Activated T-helper 9 cell treated with anti-CD3 and anti-CD28 coated beads, Interleukin-2, amount 50 U/mL, for 16 hours (primary cell): ENCODE measurements at places on chromosomes 4 and X.

DNA sequence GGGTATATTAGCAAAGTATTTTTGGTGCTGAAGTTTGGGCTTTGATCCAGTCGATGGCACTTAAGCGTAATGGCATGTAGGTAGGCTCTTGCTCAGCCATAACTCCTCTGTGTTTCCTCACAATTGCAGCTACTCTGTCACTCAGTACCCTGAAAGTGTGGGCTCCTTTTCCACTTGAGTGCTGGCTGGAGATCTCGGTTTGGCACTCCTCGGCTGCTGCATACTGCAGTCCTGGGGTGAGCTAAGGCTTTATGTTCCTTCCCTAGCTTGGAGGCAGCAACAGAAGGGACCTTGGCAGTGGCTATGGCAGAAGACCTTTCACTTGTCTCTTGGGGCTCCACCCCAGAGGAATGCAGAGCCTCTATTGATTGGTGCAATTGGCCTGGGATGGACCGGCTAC, 106.7 kb upstream of the GRXCR1 start:
- no peak for DNase-seq

- no peak for DNase-seq
Measured at GRCh38 chr4:114316789-114317188, 281.8 kb upstream of the UGT8 start.

DNA sequence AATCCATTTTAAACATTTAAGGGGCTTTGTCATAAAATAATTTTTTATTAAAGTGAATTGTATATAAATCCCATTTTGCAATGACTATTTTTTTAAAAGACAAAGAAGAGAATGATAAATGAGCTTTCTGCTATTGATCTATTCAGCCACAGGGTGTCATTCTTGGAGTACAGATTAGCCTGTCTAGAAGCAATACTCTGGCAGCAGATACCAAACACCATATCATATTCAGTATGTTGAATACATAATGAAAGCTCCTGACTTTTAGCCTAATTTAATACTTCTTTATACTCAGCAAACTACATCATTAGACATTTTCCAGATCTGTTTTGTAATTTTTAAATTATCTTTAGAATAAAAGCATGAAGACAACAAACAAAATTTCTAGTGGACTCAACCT, 496.3 kb downstream of the PDGFC start:
- no peak for DNase-seq

DNA sequence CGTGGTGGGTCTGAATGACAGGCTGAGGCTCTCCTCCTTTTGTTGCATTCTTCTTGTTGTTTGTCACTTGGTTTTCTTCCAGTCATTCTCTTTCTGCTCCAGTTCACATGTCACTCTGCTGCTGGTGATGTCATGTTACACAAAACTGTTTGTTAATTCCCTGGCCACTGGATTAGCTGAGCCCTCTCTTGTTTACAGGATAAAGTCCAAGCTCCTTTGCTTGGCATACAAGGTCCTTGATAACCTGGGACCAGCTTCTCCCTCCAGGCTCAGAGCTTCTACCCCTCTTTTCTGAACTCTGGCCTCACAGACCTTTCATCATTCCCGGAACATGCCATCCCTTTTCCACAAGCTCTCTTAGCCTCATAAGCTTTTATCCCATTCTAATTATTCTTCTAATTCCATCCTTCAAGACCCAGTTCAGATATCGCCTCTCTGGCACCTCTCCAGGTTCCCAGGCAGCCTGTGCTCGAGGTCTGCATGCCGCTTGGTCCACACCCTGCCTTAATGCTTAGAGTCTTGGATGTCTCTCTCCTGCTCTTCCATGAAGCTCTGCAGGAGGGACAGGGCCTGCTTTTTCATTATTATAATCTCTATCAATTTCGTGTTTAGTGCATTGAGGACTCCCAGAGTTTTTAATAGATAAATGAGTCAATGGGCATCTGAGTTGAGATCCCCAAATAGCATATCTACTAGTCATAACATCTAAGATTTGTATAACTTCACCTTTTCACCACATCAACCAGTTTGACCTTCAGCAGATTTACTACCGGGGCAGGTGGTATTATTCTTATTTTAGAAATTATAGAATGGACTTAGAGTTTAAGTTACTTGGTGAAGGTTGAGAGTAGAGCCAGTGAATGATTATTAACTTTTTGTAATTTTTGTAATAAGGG, 98.7 kb downstream of the TMEM131L start:
- DNase-seq = no peak

DNA sequence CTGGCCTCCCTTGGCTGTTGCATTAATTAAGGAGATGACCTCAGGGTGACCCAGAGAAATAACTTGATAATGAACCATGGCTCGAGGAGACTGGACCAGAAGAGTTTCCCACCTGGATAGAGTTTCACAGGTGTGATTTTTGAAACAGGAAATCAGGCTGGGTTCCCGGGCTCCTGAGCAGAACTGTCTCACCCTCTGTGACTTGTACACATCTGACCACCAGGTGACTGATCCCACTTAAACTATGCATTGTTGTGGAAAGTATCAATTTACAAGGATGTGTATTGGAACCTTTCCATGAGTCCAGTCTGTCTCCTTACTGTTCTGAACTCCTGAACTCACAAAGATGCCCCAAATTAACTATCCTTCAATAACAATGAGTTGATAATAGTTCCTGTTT, 220.3 kb downstream of the PTTG2 start:
- DNase-seq = no peak

GRCh38 chr4:70874268-70875156, 27.7 kb upstream of the MOB1B start:
- DNase-seq = no peak

DNA sequence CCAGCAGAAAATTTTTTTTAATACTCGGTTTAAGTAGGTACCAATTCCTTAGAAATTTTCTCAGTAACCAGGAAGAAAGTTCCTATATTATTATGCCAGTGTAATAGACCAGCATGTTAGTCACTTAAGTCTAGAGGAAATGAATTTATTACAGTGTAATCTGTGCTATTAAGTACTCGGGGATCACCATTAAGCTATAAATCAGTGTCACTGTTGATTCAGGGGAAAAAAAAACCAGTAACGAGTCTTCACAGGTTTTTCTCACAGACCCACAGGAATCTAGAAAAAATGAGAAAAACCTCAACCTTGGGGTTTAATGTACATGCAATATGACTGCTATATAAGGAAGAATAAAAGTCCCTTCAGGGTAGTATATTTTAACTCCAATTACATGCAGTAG, 138.3 kb upstream of the IL1RAPL2 start:
- DNase-seq = no peak
